Calu3 (cell line): ENCODE measurements at places on chromosomes 5 and 9.

DNA sequence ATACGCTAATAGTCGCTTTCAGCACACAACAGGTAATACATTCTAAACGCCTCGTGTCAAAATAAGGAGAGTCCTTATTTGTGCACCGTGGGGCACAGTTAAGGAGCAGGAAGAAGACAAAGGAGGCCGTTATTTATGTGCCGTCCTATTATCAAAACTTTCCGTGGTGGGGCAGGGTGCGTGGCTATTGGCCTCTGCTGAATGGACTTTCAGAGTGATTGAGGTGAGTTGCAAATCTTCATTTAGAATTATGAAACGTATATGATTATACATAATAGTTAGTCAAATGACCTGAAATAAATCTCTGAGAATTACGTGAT lies 833 bp downstream of the C5orf24 start:
- H3K4me1 ChIP-seq, result peaks cover 23% of the 10 kb centered on the region
- H3K36me3 ChIP-seq, result peaks cover 72% of the 10 kb centered on the region
- H3K4me3 ChIP-seq, result peak overlapping the region; percentile 91
- H3K27ac ChIP-seq, result peak overlapping the region; percentile 97
- no peaks in the 10 kb centered on the region for H3K27me3 ChIP-seq

DNA sequence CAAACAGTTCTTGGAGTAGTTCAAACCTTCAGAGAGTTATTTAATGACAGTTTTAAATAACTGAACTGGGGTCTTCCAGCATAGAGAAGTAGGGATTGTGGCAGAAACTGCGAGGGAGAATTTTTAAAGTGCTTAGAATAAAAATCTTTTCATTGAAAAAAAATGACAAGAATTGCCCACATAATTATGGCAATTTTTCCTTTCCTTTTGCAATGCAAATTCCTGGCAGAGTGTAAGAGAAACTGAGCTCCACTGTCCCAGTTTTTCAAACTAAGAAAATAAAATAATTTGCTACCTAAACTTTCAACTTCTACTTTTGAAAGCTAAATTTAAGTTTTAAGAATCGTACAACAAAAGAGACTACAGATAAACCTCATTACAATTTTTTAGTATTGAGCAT lies 2.3 kb upstream of the PTGER4 start:
- peak overlapping the region; percentile 52 for H3K27ac ChIP-seq
- peak overlapping the region; percentile 21 for H3K4me3 ChIP-seq
- peaks cover 46% of the 10 kb centered on the region for H3K36me3 ChIP-seq
- H3K27me3 ChIP-seq, result no peaks in the 10 kb centered on the region
- H3K4me1 ChIP-seq, result peaks cover 14% of the 10 kb centered on the region

DNA sequence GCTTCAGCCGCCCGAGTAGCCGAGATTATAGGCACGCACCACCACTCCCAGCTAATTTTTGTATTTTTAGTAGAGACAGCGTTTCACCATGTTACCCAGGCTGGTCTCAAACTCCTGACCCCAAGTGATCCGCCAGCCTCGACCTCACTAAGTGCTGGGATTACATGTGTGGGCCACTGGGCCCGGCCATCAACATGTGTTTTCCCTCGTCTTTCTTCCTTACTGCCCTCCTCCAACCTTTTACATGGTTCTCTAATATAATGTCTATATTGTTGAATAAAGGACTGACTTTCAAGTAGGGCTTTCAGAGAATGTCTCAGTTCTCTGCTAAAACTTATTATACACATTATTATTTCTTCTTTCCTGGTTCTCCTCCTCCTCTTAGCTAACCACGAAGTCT lies 21.3 kb upstream of the PCAT7 start:
- H3K27ac ChIP-seq, result no peak overlapping the region
- H3K4me1 ChIP-seq, result peaks cover 9% of the 10 kb centered on the region
- H3K4me3 ChIP-seq, result no peak overlapping the region
- DNase-seq, result no peak
- H3K27me3 ChIP-seq, result no peaks in the 10 kb centered on the region

DNA sequence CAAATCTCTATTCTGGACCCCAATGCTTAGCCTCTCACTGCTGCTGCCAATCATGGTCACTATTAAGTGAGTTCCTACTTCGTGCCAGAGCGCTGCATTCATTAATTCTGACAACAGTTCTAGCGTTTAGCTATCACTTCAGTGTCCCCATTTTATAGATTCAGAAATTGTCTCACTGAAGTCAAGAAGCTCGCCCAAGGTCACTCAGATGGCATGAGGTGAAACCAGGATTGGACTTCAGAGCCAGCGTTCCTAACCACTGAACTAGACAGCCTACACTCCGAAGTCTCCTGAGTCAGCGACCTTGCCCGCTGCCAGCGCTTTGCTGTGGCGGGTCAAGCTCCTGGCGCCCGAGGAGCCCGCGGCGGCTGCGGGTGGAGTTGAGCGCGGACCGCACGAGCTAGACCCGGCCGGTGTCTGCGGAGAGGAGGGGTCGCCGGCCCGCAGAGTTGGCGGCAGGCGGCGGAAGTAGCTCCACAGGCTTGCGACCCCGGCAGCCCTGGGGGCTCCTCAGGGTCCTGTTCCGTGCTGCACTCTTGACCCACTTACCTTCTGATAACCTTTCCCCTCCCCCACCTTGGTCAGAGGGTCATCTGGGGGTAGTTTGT lies 2.1 kb upstream of the GABRB2 start:
- no peak overlapping the region for H3K27ac ChIP-seq
- peaks cover 8% of the 10 kb centered on the region for H3K4me1 ChIP-seq
- peaks cover 52% of the 10 kb centered on the region for H3K27me3 ChIP-seq
- no peak for DNase-seq

DNA sequence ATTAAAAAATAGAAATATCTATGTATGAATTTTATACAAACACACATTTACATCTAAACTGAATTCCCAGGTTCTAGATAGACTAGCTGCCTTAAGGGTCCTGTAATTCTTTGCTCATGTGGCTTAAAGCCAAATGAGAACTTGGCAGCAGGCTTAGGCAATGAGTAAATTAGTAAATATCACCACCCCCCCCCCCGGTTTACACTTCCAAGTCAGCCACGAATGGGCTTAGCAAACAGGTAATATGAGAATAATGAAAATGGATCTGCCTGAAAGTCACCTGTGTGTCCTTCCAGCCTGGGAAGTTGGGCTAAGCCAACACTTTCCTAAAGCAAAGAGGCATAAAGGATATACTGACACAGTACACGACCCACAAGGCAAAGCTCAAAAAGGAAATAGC lies 108.6 kb downstream of the KLHL3 start:
- no peaks in the 10 kb centered on the region for H3K36me3 ChIP-seq
- no peak overlapping the region for H3K4me3 ChIP-seq

DNA sequence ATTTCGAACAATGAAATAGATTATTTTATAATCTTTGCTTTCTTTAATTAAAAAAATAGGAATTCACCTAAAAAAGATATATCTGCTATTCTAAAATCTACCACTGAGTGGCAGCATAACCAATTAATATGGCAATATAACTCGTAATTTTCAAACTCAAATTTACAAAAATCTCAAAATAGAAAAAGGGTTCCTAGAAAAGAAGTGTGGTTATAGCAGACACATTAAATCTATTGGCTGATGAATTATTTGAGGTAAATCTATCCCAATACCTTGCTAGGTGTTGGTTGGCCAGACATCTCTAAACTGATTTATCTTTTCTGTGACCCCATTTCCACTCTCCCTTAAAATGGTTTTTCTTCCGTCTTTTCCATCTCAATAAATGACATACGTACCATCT lies 30.2 kb upstream of the NRG2 start:
- DNase-seq, result no peak
- no peak overlapping the region for H3K4me3 ChIP-seq
- no peaks in the 10 kb centered on the region for H3K36me3 ChIP-seq
- peaks cover 8% of the 10 kb centered on the region for H3K4me1 ChIP-seq
- H3K27ac ChIP-seq, result no peak overlapping the region

- H3K4me3 ChIP-seq, result no peak overlapping the region
- no peak for DNase-seq
- H3K4me1 ChIP-seq, result no peaks in the 10 kb centered on the region
These were observed 238.3 kb downstream of the MAN2A1 start for GRCh38 chr5:109928046-109928445.

GRCh38 chr5:34680896-34681295 lies 24.8 kb downstream of the RAI14 start:
- no peak overlapping the region for H3K27ac ChIP-seq
- no peaks in the 10 kb centered on the region for H3K27me3 ChIP-seq
- no peak overlapping the region for H3K4me3 ChIP-seq

DNA sequence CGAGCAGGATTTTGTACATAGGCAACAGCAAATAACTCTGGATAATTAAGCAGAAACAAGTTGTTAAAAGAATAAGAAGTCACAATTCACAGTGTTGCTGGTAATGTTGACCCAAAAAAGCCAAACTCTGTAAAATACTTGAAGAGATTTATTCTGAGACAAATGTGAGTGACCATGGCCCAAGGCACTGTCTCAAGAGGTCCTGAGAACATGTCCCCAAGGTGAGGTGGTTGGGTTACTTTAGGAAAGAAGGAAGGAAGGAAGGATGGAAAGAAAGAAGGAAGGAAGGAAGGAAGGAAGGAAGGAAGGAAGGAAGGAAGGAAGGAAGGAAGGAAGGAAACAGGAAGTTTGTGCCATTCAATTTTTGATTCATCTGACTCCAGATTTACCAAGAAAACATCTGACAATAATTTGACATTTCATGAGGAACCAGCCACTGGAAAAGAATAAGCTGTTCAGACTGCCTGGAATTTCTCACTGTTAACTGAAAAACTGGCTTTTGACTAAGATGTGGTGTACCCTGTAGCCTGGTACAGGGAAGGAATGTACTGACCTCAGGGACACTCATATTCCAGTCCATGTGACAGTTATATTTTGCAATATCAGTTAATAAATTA lies 295.9 kb upstream of the TNC start:
- DNase-seq, result no peak
- no peaks in the 10 kb centered on the region for H3K4me1 ChIP-seq
- H3K27ac ChIP-seq, result no peak overlapping the region
- no peaks in the 10 kb centered on the region for H3K36me3 ChIP-seq
- H3K4me3 ChIP-seq, result no peak overlapping the region

DNA sequence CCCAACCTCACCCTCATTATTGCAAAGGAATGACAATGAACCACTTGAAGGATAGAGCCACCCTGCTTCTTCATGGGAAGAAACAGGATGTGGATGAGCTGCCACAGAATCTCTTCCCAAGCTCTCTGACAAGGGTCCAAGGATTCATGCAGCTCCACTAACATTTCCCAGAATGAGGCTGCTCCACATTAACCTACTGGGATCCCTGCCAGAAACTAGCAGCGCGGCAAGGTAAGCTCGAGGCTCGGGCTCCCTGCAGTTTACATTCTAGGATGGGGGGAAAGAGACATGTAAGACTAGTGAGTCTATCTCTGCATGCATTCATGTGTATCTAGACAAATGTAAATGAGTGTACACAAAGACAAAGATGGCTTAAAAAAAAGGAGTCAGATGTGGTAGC lies 12.1 kb downstream of the DCAF12 start:
- H3K27ac ChIP-seq, result no peak overlapping the region
- H3K4me3 ChIP-seq, result no peak overlapping the region
- H3K4me1 ChIP-seq, result no peaks in the 10 kb centered on the region
